RWPE1 (cell line): ENCODE measurements at places on chromosomes 6 and 20.

DNA sequence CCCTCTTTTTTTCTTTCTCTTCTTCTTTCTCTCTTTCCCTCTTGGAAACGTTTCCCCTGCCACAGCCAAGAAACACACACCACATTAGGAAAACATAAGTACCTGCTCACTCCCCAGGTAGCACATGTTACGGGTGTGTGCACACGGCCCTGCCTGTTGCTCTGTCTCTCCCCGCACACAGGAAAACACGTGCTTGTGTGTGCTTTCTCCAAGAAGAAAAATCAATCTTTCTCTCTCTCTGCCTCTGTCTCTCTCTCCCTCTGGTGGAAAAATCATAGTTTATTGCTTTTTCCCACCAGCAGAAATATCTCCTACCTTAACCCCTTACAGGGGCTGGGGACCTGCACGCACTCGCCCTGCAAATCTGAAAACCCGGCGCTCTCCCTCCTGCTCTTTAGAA is 102.3 kb downstream of the EDN3 start:
- DNase-seq, result no peak

DNA sequence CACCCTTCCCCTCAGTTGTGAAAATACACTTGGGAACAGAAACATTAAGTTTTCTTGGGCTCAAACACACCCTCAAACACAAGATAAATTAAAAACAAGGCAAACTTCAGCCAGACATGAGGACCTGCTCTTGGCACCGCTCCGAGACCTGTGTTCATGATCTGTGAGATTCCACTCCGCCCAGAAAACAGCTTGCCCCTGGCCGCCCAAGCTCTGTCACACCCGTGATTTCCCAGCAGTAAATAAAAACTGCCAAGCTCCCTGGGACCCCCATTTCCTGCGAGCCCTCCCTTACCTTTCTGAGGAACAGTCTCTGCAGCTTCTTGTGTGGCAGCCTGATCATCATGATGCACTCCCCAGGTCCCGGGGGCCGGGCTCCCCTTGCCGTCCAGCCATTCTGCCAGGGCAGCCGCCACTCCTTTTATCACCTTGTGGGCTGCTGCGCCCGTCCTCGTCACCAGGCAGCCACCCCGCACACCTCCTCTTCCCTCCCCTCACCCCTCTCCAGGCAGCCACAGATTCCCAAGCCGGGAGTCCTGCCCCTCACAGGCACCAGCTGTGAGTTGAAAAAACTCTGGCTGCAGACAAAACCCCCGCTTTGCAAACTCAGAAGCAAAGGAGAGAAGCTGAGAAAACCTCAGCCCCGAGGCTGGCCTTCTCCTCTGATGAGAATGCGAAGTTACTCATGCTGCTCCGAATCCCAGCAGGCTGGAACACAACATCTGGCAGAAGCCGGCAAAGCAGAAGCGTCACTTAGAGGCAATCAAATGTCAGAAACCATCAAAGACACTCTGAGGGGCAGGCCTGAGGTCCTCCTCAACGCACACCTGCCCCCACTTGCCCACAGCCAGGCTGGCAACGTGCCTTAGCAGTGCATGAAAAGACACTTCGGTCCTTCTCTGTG is 130.4 kb upstream of the RPS6KA2 start:
- peak; percentile 44 for DNase-seq

DNA sequence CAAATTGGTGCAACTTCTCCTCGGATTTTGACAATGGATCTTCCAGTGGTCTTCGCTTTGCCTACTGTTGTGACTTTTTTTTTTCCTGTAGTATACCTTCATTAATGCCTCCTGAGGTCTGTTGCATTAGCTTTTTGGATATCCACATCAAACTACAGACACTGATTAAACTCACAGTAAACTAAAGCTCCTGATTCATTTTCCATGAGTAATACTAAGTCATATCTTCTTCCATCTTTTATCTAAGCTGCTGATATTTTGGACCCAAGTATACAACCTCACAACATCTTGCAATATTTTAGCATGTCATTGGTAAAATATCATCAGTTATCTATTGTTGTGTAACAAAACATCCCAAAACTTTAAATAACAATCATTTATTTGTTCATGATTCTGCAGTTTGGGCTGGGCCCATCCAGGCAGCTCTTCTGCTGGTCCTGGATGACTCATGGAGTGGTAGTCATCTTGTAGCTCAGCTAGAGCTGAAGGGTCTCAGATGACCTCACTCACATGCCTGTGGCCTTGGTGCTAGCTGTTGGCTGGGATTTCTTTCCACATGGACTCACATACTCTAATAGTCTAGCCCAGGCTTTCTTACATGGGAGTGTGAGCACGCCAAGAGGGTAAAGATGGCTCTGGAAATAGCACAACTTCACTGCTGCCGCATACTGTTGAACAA is 78.3 kb upstream of the SRSF6 start:
- peak; percentile 38 for DNase-seq

DNA sequence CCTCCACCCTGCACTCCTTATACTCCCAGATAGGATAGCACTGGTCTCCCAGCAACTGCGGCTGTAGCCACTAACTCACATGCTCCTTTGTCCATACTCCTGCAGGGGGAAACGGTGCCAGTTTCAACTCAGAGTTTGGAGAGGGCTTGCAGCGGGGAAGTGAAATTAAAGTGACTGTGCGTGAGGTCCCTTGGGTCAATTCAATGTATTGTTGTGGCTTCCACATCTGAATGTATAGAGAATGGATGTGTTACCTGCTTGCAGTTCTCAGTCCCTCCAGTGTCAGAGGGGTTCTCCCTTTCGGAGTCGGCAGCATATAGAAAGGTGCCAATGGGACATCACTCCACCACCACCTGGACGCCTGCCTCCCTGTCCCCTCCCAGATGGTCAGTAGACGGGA is 93.6 kb upstream of the CNKSR3 start:
- DNase-seq, result no peak

GRCh38 chr6:47159763-47160162 is 117.6 kb upstream of the ADGRF1 start:
- no peak for DNase-seq

- peak; percentile 16 for DNase-seq
Measured at GRCh38 chr6:21505574-21505990, 88.0 kb upstream of the SOX4 start.

GRCh38 chr20:43917380-43917779 is 2.7 kb downstream of the TOX2 start:
- no peak for DNase-seq

GRCh38 chr6:100456141-100456907 is 8.4 kb downstream of the SIM1 start:
- DNase-seq, result no peak

DNA sequence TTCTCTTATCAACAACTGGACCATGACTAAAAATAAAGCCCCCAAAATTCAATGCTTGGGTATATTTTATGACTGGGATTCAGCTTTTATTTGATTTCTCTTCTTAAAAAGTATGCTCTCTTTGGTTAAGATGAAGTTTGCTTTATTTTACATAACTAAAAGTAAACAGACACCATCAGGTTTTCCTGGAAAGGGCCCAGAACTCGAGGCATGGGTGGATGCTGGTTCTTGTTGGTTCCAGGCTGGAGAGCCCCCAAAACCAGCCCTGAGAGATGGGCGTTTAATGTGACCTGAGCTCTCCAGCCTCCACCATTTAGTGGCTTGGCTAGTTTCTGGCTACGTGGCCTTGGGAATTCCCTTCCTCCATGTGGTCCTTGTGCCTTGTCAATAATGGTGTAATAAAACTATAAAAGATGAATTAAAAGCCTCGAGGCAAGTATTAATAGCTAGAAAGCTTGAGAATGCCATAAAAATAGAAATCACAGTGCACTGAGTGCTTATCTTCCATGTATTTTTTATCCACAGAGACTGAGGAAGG is 34.1 kb downstream of the BANF2 start:
- DNase-seq, result no peak

- DNase-seq, result no peak
Measured at GRCh38 chr6:87534377-87535047, 55.3 kb downstream of the RARS2 start.

GRCh38 chr20:61573415-61574305 is 321.6 kb downstream of the CDH4 start:
- DNase-seq, result no peak

DNA sequence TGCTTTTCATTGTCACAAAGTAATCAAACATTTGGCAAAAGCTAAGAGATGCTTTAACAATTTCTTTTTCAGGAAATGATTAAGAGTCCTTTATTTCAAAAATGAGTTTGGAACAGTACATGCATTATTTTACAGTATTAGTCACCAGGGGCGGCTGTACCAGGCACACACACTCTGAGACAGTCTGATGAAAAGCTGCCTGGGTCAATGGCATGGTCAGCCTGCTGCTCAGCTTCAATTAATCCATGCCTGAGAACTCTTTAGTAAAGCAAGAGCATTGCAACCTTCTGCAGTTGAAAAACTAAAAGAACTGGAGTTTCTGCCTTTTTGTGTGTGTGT is 105.5 kb downstream of the TULP4 start:
- peak; percentile 57 for DNase-seq

DNA sequence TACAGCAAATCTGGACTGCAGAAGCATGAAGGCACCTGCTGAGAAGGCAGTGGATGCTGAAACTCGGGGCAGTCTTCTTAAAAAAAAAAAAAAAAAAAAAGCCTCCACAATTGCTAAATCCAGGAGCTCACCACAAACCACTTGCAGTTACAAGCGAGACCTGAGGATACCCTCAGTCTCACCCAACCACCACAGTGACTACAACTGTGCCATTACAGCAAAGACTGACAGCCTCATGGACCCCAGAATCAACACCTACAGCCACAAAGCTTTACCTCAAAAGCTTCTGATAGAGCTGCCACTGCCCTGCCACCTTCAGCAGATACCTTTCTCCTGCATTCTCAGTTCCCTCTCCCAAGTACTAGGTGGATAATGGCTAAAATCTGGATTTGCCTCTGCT is 9.0 kb downstream of the COL21A1 start:
- DNase-seq, result no peak

DNA sequence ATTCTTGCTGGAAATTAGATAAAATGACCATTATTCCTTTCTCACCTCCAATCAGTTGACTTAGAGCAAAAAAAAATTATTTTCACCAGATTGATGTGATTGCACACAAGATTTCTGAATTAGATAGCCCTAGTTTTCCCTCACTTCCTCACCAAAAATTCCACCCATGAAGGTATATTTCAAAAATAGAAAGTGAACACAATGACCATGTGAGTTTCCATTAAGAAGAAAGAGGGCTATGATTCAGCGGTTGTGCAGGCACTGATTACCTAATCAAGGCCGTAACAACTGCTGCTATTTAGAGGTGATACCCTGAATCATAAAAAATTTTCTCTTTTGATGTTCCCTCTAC is 19.5 kb upstream of the RALGAPA2 start:
- DNase-seq, result peak; percentile 55

DNA sequence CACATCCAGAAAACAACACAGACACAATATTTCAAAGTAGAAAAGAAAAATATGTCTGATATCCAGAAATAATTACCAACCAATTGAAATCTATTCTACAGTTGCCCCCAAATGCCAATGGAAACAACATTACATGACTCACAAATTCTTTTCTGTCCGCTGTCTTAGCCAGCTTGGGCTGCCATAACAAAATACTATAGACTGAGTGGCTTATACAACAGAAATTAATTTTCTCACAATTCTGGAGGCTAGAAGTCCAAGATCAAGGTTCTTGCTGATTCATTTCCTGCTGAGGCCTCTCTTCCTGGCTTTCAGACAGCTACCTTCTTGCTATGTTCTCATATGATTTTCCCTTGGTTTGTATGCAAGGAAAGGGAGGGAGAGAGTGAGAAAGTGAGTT is 698.1 kb downstream of the DHX35 start:
- no peak for DNase-seq

DNA sequence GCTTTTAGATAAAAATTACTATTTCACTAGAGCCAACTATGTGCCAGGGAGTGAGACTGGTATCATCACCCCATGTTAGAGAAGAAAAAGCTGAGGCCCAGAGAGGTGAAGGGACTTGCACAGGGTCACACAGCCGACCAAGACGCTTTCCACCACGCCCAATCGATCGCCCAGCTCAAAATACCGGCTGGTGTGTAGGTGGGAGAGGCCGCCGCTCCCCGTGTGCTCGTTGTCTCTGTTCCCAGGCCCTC is 253 bp upstream of the SNPH start:
- no peak for DNase-seq

- DNase-seq, result no peak
Measured at GRCh38 chr6:103675807-103676406, 1183.8 kb downstream of the HACE1 start.

GRCh38 chr20:62064770-62065673 is 659 bp downstream of the TAF4 start:
- peak; percentile 42 for DNase-seq

GRCh38 chr6:161654209-161654608 is 380.3 kb upstream of the AGPAT4 start:
- no peak for DNase-seq

GRCh38 chr6:113600551-113601339 is 256.4 kb upstream of the MARCKS start:
- DNase-seq, result no peak

- DNase-seq, result no peak
Measured at GRCh38 chr20:51023617-51024155, 779 bp upstream of the KCNG1 start.

DNA sequence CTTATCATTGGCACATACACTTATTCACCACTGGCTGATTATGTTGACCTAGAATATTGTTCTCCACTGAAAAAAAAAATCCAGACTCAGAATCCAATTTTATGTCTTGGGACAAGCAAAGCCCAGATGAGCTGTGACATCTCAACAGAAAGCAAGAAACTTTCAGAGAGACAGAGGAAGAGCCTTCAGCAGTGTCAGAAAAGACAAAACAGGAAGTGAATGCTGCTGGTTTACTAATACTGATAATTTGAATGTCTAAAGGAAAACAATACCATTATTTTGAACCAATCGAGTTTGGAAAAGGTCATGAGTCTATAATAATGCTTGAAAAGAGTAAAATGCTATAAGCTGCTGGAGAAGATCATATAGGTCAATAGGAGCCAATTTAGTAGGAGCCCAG is 179.8 kb upstream of the RIMS1 start:
- DNase-seq, result no peak

DNA sequence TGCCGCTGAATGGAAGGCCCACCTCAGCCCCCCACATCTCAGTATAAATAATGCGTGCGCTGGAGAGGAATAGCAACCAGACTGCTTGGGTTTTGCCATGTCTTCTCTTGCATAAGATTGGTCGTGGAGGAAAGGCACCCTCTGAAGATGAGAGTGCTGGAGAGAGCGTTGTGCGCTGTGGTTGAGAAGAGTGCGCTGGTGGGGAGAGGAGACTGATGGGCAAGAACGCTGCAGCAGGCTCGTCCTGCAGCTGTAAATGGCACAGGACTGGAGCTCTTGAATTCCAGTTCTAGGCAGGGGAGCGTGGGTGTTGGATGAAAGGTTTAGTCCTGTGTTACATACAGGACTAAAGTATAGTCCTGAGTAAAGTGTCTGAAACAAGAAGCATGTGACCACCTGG is 51.5 kb downstream of the RPRD1B start:
- DNase-seq, result no peak

GRCh38 chr6:43493833-43494232 is 16.3 kb downstream of the LRRC73 start:
- peak; percentile 55 for DNase-seq
